ENCODE measurements at places on chromosomes 5 and 9.

- DNase-seq: no peak
These were observed 22.1 kb downstream of the IQGAP2 start for GRCh38 chr5:76425146-76425545.

- DNase-seq: no peak
These were observed 188.8 kb downstream of the BNC2 start for GRCh38 chr9:16681652-16681987.

- DNase-seq: no peak
These were observed 764.7 kb downstream of the MTRR start for GRCh38 chr5:8633696-8634095.

GRCh38 chr5:132455614-132456115 lies 34.9 kb downstream of the IRF1 start:
- DNase-seq: no peak

DNA sequence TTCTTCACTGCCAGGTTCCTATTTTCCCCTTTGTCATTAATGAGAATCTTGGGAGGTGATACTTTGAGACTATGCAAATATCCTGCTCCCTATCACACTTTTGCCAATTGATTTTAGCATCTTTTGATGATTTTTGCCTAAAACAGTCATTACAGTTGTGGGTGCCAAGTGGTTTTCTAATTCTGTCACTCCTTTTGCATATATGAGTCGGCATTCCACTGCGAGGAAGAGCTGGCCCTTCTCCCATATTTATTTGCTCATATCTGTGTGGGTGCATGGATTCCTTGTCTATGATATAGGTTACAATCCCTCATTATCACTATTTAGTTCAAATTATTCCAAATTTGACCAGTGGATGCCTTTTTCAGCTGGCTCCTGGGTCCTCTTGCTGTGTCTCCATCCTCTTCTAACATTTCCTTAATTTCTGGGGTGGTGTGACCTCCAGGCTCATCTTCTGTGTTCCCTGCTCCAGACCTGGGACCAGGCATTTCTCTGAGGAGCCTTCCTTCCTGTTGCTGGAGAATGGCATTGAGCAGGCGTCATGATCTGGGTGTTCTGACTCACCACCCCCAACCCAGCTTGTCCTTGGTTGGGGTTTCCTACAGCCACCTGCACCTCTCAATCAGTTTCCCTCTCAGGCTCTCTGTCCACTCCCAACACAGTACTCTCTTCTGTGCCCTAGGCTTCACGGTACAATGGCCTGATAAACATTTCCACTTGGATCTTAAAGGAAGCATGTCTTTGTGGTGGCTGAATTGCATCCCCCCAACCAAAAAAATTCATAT lies 106.7 kb downstream of the NXNL2 start:
- no peak for DNase-seq

- no peak for DNase-seq
These were observed 317.0 kb upstream of the ADCY2 start for GRCh38 chr5:7078901-7079300.

DNA sequence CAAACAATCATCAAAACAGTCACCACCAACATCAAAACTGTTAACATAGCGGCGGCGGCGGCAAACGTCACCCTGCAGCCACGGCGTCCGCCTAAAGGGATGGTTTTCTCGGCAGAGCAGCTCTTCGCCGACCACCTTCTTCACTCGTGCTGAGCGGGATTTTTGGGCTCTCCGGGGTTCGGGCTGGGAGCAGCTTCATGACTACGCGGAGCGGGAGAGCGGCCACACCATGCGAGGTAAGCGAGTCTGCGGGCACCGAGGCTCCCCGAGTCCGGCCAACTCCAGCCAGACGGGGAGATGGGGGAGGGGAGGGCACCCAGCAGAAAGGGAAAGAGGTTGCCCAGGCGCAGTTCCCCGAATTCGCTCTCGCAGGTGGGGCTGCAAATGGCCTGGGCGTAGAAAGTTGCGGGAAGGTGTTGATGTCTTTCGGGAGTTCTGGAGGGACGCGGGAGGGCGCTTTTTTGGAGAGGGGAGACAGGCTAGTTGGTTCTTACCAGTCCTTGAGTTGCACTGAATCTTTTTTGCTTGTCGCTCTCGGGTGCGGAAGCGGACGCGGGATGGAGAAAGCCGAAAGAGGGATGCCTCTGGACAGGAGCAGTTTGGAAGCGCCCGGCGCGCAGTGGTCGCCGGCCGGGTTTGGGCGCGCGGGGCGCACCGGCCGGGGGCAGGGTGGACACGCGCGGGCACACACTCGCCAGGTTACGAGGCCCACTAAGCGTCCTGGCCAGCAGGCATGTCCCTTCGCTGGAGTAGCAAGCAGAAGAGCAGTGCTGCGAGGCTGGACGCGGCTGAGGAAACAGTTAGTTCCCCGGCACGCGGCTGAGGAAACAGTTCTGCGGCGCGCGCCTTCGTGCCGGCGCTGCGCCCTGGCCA lies 849 bp downstream of the RORB start:
- no peak for DNase-seq

GRCh38 chr5:56170557-56170956 lies 62.6 kb downstream of the ANKRD55 start:
- DNase-seq: no peak

GRCh38 chr9:131165523-131165922 lies 40.1 kb downstream of the NUP214 start:
- DNase-seq: no peak

DNA sequence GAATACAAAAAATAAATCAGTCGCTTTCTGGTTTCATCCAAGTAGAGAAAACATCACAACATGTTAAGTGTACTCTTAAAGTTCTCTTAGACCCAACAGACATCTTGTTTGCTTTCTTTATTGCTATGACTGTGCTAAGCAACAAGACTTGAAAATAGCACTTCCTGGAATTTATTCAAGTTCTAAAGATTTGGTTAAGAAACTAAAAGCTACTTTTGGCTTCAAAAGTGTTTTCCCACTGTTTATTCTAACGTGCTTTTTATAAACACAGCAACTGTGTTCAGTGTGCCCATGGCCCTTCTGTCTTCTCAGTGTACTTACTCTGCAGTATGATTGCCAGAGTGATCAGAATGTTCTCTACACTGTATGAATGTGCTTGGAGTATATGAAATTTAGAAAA lies 109.8 kb downstream of the GIN1 start:
- no peak for DNase-seq

- no peak for DNase-seq
These were observed 20.4 kb downstream of the PPP1R2B start for GRCh38 chr5:156870498-156870839.

DNA sequence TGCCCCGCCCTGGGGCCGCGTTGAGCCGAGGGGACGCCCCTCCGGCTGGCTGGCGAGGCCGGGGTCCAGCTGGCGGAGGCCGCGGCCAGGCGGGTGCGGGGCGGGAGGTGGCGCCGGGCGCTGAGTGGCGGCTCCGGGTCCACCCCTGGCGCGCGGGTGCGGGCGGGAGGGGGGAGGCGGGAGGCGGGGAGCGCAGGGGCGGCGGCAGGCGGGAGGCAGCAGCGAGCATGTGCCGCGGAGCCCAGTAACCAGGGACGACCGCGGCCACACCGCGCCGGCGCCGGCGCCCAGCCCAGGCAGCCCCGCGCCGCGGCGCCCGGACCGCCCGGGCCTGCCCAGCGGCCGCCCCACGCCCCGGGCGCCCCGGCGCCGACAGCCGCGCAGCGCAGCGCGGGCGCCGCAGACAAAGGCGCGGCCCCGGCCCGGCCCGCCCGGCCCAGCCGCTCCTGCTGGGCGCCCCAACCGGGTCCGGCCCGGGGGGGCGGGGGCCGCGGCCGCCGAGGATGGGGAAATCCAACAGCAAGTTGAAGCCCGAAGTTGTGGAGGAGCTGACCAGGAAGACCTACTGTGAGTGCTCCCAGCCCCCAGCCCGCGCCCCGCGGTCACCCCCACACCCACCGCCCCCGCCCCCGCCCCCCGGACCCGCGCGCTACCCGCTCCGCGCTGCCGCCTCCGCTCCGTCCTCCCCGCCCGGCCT lies at the start of gene NCS1:
Gene NCS1, plus strand, starts transcription at position 244 of the 697 bp plus-strand sequence. Its CDS starts 260 bp downstream, at position 504.
- no peak for DNase-seq

DNA sequence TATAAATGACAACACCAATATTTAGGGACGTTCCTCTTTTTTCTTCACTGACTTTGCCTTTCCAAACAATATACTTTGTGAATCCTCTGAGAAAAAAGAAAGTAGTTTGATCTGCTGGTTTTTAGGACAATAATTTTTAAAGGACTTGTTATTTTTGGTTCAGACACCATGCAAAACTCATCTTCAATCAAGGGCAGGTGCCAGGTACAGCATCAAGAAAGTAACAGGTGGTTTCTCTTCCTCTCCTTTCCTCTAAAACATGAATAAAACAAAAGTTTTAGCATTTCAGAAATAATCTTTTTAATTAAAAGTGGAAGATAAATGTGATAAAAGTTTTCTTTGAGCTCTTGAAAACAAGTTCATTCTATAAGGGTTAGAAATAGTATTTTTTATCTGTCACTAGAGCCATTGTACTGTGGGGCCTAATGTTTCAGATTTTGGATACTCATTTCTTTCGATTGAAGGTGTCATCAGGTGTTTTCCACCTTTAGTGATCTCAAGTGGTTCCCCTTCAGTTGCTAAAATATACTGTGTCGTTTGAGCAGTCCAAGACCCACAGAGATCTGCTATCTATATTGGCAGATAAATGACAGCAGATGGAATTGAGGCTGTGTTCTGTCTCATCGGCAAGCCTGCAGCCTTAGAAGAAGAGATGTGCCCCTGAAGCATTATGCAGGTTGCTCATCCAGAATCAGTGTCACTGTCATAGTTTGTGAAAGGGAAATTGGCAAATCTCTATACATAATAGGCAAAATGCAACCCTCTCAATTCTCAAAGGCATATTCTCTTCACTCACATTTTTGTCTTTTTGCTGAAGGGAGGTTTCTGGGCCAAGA lies 499.7 kb downstream of the PDE4D start:
- DNase-seq: no peak

DNA sequence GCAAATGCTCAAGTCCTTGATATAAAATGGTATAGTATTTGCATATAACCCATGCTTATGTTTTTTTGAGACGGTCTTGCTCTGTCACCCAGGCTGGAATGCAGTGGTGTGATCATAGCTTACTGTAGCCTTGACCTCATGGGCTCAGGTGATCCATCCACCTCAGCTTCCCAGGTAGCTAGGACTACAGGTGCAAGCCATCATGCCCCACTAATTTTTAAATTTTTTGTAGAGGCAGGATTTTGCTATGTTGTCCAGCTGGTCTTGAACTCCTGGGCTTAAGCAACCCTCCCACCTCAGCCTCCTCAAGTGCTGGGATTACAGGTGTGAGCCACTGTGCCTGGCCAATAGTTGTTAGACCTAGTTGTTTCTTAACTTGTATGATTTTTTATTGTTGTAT lies 17.3 kb downstream of the SLC36A3 start:
- DNase-seq: no peak

- DNase-seq: peak; percentile 85
These were observed at the start of gene TMEM250 for GRCh38 chr9:136118320-136119060. Gene TMEM250, minus strand, starts transcription at chr9:136118875. Its CDS starts 1,975 bp downstream, at chr9:136116900.

DNA sequence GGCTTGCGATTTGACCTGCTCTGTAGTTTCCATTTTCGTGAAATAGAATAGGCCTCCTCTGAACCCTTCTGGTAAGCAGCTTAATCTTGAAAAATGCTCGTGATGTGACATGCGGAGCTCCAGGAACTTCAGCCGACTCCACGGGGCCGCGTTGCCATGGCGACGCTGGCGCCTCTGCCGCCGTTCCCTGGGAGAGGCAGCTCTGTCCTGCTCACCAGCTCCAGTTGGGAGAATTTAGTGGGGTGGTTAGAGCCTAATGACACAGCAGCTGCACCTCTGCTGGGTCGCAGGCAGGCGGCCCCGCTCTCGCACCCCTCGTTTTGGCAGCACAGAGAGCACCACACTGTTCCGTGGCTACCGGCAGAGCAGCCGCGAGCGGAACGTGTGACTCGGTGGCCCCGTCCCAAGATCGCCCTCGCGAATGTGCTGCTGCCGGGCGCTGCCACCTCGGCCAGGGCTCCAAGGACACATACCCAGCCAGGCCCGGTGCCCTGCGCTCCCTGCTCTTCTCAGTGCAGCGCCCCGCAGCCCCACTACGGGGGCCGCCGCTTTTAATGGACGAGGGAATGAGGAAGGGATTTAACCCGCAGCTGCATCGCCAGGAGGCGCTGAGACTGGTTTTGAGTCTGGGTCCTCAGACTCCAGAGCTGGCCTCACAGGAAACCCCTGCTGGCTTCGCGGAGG lies 131.2 kb upstream of the LMX1B start:
- DNase-seq: no peak

- DNase-seq: peak; percentile 27
These were observed 79.8 kb downstream of the RICTOR start for GRCh38 chr5:38994324-38994927.

DNA sequence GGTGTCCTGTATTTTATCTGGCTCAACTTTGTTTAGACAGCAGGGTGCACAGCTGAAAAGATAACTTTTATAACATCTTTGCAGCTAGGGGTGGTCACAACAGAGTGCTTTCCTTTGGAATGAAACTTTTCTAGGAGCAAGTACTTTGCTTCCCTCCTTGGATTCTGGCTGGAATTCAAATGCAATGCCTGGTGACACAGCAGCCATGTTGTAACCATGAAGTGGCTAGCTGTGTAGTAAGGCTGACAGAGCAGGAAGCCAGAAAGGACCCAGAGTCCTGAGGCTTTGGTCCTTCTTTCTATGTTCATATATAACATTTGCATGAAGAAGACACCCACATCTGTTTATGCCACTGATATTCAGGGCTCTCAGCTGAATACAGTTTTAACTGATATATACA lies 48.1 kb downstream of the TENT4A start:
- DNase-seq: no peak

- DNase-seq: no peak
These were observed 46.0 kb upstream of the SRFBP1 start for GRCh38 chr5:121915765-121916164.

DNA sequence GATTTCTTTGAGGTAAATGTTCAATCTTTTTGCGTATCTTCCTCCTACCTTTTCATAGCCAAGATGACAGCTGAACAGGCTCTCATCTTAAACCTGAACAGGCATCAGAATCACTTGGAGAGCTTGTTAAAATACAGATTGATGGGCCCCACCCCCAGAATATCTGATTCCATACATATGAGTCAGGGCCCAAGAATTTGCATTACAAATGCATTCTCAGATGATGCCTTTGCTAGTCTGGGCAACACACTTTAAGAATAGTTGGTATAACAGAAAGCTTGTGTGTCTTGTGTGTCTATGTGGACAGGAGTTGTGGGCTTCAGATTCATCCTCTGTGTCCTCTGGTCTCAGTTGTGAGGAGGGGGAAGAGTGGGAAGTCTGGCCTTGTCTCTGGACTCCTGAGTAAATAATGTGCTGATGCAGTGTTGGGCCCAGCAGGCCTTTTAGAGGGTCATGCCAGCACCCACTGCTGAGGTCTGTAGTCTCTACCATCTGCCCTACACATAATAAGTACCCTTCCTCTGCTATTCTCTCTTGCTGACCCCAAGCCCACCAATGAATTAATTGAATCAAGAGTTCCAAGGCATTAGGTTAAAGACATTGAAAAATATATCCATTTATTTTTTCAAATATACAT lies 43.1 kb downstream of the PTCD2 start:
- DNase-seq: no peak

DNA sequence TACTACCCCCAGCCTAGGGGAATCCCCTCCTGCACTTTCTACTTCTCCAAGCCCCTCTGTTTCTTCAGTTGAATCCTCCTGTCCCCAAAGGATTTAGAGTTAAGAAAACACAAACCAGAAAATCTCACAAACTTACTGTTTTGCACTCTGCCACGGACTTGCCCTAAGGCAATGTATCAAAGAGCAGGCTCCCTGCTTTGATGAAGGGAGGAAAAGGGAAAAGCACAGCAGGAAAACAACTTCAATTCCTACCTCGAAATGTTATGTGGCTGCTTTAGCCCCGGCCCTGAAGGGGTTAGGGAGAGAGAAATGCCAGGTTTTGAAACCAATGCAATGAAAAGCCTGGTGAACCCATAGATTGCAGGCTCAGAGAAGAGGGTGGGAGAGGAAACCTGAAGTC lies 254.7 kb downstream of the MAN2A1 start:
- DNase-seq: no peak

- no peak for DNase-seq
These were observed 1022.3 kb upstream of the WWC1 start for GRCh38 chr5:167269146-167269545.
